ENCODE measurements at places on chromosomes 12 and 14.

- no peak for DNase-seq
Observed at GRCh38 chr12:77785211-77785610, 45.5 kb upstream of the NAV3 start.

- DNase-seq = no peak
Observed at GRCh38 chr12:82207556-82207955, 150.6 kb downstream of the CCDC59 start.

- DNase-seq = no peak
Observed at GRCh38 chr12:120981407-120981941, 3.1 kb downstream of the HNF1A start.

DNA sequence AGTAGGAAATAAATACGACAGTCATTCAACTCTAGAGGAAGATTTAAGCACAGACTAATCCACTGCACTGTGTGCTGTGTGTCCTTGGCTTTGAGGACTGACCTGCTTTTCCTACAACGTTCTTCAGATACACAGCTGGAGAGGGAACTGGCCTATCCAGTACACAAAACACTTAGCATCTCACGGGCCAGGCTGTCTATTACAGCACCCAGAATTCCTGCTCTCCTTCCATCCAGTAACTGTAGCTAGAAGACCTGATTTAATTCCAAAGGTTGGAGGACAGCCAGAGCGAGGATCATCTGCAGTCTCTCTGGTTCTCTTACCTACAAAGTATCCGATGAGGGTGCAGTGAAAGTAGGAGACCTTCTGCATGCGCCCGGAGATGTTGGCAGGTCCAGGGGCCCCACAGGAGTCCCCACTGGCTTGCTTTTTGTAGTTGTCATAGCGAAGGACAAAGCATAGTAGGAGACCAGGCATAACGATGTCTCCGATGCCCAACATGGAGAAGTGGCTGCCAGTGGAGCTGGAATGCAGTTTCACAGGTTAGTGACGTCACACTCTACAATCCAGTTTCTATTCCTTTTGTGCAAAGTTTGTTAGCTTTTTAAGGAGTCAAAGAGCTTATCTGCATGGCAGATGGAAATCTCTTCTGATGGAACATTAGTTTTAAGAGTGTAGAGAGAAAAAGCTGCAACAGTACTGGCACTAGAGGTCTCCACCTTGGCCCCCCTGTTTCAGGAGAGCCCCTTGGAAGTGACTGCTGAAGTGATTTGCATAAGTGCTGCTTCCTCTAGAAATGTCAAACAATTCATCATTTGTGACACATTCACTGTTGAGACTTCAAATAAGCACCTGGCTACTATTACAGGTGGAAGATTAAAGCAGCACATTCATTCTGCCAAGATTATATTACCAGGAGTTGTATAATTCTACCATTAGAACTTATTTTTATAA is 41.7 kb downstream of the ACADS start:
- no peak for DNase-seq
